ENCODE measurements at places on chromosomes 2 and 18.

GRCh38 chr2:97994476-97994875 is 1.3 kb downstream of the TMEM131 start:
- DNase-seq = no peak

DNA sequence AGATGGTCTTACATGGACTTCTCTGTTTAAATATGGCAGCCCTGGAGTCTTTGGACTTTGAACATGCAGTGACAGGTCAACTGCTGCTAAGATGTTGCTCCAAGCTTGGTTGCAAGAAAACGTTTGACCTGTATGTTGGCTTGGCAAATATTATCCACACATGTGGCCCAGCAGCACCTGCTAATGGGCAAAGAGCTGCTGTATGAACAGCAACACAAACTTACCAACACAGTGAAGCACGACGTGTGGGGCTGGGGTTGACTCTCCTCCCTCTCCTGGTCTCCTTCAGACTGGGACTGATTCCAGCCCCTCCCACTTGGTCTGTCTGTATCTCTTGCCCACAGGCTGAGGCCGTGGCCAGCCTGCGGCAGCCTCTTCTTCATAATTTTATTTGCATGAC is 3.8 kb downstream of the KCNE4 start:
- no peak for DNase-seq

- DNase-seq = no peak
These were observed 217.5 kb downstream of the CYP26B1 start for GRCh38 chr2:71930049-71930681.

DNA sequence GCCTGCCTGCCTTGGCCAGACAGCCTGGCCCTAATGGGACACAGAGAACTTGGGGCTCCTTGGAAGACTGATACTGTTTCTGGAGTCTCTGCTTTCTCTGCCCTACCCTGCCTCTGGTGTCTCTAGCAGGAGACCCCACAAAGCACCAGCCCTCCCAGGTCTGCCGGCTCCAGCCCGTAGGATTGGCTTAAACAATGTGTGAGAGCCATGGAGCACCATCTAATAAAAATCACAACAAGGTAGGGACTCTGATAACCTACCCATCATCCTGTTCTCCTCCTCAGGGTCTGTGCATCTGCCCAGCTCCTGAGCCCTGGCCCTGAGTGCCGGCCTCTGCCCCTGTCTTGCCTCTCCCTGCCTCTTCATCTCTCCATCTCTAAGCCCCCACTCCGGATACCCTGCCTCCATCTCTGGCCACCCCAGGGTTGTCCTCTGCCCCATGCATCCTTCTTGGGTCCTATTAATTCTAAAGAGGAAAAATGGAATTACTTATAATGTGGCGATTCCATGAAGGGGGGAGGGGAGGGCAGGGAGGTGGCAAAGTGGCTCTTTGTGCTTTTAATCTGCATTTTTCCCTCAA is 1.2 kb upstream of the ECEL1 start:
- no peak for DNase-seq

GRCh38 chr2:8884812-8885211 is 47.4 kb upstream of the KIDINS220 start:
- no peak for DNase-seq

DNA sequence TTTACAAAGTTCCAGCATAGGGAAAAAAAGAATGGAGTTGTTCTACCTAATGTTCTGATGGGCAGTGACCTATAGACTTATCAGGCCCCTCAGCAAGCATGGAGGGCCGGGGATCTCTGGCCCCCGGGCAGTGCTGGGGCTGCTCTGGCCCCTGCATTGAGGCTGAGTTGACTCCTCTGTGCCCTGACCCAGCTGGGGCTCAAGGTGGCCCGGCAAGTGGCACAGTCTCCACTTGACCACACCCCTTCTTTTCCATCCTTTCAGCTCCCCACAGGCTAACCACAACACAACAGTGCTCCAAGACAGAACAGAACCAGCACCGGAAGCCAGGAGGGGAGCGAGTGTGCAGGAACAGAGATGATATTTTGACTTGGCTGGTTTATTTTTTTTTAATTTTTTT is 19.9 kb downstream of the TOGARAM2 start:
- no peak for DNase-seq

DNA sequence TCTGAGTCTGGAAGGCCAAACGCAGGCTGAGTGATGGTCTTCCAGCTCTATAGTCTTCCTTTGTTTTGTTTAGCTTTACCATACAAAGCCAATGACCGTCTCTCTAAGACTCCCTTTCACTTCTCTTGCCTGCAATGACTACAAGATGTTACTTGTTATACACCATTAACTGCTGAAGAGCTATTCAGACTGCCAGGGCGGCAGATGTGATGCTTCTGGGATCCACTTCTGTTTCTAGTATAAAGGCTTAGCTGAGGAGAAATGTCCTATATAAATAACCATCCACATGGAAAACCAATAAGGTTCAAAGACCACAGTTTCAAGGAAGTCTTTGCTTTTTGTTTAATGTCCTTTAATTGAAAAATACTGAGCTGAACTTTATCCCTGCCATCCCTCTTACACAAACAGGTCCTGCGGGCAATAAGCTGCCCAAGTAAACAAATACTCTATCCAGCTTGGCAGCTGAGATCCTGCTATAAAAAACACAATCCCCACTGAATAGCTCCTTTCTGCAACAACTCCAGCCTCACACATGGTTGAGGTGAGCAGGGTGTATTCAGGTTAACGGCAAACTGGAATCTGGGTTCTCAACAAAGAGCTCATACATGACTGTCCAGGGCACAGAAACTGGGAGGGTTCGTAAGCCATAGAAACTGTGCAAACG is 124.6 kb downstream of the VIT start:
- DNase-seq = no peak
